NCI-H446 treated with DMSO at 0.1 percent for 48 hours (cell line): ENCODE measurements at places on chromosomes 6 and 20.

DNA sequence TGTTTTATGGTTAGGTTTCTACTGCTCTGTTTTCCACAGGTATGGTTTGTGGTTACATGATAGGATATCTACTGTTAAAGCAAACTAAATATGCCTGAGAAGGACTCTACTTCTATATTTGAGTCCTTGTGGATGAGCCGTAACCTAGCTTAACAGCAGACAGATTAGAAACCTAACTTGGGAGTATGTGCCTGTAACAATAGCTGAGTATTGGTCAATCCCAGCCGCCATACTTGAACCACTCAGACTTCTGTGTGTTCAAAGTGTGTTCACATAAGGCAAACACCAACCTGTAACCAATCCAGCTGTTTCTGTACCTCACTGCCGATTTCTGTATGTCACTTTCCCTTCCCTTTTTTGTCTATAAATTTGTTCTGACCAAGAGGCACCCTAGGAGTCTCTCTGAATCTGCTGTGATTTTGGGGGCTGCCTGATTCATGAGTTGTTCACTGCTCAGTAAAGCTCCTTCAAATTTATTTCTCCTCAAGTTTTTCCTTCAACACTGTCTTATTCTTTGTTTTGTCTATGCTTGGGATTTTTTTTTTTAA is 37.1 kb downstream of the PHF3 start:
- DNase-seq, result no peak

GRCh38 chr20:36574366-36575135 is 1.2 kb downstream of the TGIF2 start:
- DNase-seq, result no peak

DNA sequence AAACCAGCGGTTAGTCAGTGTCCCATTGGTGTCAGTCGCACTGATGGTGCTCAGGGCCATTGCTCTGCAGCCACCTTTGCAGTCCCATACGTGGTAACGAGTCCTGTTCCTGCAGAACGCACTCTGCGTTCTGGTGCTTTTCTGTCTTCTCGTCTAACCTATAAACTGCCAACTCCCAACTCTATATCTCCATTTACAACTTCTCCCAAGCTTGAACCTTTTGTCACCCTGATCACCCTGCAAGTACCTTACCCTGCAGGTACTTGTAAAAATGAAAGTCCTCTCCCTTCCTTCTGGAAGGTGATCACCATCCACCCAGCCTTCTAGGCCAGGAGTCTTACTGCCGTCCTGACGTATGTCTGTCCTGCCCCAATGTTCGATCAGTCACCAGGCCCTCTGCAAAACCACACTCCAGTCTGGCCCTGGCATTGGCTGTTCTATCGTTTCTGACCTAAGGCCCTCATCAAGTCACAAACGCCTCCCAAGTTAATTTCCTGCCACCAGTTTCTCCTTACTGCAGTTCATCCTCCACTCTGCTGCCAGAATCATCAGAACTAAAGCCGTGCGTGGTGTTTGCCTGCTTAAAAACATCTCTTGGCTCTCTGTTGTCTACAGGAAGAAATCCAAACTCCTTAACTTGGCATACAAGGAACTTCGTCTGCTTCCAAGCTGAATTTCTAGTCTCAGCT is 7.9 kb downstream of the RREB1 start:
- peak; percentile 49 for DNase-seq

DNA sequence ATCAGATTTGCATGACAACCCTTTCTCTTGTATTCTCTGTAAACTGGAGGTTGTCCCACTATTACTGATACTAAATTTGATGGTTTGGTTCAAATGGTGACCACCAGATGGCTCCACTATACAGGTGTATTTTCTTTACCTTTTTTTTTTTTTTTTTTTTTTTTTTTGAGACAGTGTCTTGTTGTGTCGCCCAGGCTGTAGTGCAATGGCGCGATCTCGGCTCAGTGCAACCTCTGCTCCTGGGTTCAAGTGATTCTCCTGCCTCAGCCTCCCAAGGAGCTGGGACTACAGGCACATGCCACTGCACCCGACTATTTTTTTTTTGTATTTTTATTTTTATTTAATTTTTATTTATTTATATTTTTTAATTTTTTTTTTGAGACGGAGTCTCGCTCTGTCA is 6.6 kb upstream of the WTAP start:
- DNase-seq, result no peak

- DNase-seq, result peak; percentile 72
Measured at GRCh38 chr20:37243937-37244571, 17.6 kb downstream of the GHRH start.

DNA sequence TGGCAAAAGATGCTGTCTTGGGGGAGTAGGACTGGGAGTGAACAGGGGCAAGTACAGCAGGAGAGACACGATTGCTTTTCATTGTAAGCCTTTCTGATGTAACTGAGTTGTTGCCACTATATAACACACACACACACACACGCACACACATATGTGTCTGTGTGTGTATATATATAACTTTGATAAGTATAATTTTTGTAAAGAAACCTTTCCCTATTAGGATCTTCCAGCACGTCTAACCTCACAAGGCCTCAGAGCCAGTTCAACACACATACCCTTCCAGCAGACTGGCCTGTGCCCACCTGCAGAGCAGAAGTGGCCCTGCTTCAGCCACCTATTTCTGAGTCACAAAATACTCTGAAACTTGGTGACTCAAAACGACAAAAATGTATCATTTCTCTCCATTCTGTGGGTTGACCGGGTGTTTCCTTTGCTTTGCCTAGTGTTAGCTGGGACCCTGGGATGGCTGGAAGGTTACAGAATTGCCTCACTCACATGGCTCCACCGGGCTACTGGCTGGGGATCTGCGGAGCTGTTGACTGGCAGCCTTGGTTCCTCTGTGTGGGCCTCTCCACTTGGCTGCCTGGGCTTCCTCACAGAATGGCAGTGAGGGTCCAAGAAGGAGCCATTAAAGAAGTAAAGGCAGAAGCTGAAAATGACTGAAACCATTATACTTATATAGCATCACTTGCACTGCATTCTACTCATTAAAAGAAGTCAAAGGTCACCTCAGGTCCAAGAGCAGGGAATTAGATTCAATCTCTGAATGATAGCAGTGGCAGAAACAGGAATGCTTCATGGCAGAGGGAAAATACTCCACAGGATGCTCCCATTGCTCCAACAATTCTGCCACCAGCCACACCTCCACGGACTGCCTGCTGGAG is 126.4 kb downstream of the BANF2 start:
- no peak for DNase-seq

DNA sequence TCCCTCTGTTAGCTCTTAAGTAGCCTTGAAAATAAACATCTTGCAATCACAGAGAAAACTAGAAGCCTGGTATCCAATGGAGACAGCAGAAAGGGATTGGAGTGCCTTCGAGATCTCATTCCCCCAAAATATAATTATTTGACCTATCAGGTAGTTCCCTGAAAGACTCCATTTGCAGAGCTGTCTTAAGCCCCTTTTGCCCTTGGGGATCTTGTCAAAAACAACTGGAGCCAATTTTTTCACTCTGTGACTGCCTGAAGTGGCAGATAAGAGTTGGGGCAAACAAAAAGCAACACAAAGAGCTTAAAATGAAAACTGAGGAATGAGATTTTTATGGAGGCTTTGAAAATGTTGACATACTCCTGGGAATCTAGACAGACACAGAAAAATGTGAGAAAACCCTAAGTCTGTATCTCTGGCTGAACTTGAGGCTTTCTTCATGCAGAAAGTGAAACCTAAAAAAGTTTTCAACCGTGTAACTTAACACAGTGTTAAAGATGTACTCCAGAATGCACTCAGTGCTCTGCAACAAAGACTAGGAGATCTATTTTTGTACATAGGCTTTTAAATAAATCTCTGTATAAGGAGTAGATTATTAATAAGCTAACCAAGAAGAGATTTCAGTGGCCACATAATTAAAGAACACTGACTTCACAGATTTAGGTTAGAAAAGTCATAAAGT is 971.1 kb upstream of the MAN1A1 start:
- no peak for DNase-seq

DNA sequence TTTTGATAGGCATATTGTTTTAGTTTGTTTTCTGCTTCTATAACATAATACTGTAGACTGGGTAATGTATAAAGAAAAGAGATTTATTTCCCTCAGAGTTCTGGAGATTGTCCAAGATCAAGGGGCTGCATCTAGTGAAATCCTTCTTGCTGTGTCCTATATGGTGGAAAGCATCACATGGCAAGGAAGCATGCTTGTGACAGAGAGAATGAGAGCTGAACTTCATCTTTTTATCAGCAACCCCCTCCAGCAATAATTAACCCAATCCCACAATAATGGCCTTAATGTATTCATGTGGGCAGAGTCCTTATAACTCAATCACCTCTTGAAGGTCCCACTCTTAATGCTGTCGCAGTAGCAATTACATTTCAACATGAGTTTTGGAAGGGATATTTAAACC is 141.4 kb downstream of the CENPW start:
- no peak for DNase-seq

DNA sequence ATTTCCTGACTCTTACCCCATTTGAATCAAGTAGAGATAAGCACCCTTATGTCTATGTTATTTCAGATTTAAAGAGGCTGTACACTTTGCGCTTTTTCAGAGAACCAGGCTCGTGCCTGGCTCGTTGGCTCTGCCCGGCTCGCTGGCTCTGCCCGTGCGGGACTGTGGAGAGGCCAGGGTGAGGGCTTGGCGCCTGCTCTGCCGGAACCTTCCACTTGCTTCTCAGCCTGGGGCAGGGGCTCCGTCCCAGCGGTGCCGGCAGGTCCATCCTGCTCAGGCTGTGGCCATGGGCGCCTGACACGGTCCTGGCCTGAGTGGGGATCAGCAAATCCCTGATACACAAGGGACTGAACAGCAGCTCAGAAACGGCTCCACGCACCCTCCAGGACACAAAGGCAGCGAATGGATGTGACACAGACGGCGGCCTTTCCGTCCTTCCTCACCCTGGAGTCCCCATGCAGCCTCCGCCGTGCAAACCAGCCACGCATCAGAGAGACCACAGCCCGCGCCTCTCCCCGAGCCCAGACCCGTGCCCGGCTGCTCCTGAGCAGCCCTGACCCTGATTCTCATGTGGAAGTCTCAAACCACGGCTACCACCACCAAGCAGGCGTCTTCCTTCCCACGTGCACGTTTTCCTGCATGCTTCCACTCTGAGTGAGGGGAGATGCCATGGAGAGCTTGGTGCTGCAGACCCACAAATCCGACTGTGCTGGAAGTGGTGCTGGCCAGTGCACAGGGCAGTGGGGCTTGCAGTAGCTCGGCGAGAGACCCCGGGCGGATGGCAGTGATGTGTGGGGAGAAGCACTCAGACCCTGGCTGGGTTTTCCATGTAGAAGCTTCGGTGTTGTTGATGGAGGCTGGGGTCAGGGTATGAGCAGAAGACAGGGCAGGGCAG is 233.9 kb downstream of the ERMARD start:
- DNase-seq, result no peak

GRCh38 chr20:59055302-59055701 is 12.7 kb upstream of the PRELID3B start:
- DNase-seq, result no peak
